ENCODE measurements at places on chromosomes 3 and 15.

GRCh38 chr15:62462721-62463120 is 297.6 kb upstream of the C2CD4B start:
- no peak for DNase-seq

DNA sequence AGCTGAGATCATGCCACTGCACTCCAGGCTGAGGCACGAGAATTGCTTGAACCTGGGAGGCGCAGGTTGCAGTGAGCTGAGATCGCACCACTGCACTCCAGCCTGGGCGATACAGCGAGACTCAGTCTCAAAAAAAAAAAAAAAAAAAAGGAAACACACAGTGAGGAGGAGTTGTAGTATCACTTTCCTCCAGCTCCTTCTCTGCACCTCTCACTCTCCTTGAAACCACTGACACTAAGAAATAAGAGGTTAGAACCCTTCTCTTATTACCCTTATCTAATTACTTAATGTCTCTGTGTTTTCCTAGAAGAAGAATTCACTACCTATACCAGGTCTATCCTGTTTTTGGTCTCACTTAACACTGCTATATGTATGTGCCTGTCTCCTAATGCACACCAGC is 31.7 kb downstream of the RAB27A start:
- DNase-seq = no peak

- peak; percentile 84 for DNase-seq
These were observed 27.4 kb upstream of the SNTN start for GRCh38 chr3:63624941-63625560.

DNA sequence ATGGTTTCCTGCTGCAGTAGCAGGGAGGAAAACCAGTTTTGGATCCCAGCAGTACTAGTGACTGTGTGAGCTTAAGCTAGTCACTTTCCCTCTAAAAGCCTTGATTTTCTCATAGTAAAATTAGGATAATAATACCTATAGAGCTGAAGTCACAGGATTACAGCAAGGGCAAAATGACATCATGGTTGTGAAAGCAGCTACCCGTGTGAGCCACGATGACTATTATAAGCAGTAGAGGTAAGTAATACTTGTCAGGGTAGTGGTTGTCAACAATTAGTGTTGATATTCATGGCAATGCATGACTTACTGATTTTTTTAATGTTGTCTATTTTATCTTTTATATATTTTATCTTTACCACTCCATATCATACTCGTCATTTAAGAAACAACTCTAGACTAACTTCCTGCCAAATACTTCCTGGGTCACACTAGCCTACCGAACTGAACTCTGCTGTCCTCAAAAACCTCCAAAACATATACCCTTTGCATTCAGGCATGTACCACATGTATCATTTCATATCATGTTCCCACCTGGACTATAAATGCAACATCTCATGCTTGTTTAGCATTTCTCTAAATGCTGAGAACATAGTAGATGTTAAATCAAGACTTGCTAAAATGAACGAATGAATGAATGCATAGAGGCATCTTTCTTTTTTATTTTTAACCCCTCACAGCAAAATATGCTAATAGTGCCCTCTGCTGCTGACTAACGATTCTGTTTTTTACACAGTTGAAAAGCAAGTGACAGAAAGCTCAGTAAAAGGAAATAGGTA is 172.6 kb downstream of the P3H2 start:
- DNase-seq = no peak

DNA sequence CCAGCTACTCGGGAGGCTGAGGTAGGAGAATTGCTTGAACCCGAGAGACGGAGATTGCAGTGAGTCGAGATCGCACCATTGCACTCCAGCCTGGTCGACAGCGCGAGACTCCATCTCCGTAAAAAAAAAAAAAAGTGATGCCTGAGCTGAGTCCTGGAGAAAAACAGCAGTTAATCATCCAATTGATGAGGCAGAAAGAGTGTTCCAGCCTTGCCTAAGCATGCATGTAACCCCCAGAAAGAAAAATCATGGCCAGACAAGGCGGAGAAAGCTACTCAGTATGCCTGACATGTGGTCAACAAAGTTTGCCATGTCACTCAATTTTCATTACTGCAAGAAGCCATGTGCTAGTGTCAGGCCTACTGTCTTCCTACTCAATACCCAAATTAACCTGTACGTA is 593.1 kb upstream of the MDFIC2 start:
- no peak for DNase-seq

DNA sequence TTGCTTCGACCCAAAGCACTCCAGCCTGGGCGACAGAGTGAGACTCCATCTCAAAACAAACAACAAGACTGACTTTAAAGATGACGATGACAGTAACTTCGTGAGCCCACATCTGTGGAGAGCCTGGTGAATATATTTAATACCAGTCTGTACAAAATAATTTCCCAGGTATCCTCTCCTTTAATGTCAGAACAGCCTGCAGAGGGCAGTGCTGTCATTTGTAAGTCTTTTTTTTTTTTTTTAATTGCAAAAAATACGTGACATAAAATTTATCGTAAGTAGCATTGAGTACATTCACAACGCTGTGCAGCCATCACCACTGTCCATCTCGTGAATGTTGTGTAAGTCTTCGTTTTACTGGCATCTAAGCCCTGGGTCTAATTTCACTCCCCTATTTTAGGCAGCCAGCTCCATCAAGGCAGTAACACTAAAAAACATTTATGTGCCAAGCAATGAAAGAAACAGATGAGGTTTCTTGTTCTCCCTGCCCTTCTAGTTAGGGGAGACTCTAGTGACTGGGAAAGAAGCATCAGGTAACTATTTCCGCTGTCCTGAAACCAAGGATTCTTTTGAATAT is 1.4 kb downstream of the HTD2 start:
- peak; percentile 66 for DNase-seq

DNA sequence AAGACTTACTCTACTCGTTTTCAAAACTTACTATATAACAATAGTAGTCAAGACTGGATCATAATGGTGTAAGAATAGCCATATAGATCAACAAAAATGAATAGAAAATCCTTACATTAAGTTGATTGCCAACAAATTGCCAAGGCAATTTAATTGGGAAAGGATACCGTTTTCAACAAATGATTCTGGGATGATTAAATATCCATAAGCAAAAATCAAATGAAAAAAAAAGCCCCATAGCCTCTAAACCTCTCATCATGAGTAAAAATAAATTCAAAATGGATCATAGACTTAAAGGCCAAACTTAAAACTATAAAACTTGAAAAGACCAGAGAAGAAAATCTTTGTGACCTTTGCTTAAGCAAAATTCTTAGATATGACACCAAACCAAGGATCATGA is 5.3 kb upstream of the SNRK start:
- DNase-seq = no peak

- no peak for DNase-seq
These were observed 39.3 kb downstream of the RFTN1 start for GRCh38 chr3:16474216-16474615.

DNA sequence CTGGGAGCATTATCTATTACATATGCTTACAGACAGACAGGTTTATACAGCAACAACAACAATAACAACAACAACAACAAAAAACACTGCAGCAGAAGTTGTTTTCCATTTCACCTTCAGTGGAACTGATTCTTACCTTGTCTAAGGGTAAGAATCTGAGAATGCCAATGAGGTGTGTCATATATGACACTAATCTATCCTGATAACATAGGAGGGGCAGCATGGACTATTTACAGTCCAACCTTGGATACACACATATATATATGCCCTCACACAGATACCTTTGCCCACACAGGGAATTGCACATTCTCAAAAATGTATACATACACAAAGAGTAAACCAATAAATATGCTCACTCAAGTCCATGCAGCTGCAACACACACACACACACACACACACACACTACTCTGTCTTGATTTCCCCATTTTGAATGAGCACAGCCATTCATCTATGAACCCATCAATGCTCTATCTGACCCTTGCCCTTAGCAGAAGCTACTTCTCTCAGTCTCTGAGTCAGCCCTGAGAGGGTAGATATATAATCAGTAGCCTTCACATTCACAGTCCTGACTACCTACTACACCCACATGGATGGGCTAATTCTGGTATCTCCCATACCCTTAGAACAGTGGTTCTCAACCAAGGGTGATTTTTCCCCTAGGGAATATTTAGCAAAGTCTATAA is 9.7 kb upstream of the TRANK1 start:
- DNase-seq = no peak

DNA sequence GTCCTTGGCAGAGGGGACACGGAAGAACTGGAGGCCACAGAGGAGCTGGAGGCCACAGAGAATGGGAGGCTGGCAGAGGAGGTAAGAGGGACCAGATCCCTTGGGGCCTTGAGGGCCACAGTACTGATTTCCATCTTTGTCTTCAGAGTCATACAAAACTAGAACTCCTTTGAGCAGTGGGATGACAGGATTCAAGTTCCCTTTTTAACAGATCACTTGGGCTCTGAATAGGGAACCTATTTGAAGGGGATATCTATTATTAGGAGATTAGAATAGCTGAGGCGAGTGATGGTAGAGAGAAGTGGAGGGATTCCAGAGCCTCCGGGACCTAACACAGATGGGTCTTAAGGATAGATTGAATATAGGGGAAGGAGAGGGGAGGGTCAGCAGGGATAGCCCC is 55.7 kb downstream of the OXNAD1 start:
- DNase-seq = no peak

DNA sequence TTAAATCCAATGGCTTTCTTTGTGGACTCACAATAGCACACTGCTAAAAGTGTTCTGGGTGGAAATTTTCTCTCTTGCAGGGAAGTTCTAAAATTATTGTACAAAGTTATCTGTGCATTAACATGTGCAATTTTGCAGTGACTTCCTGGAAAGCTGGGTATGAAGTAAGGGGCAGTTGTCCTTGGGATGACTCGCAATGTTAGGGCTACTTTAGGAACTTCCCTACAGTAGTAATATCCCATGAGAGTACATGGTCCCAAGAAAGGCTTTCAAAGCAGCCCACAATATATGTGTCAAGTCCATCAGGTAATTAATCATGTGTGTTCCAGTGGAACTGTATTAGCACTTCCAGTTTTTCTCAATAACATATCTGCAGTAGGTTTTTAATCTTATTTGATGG is 201.0 kb upstream of the UBE2E2 start:
- DNase-seq = no peak

- DNase-seq = no peak
These were observed 26.4 kb downstream of the LNP1 start for GRCh38 chr3:100427699-100428098.
